Activated CD4-positive, alpha-beta T cell treated with anti-CD3 and anti-CD28 coated beads, Interleukin-2, amount 10 ng/mL, durations not matched to agents 24 days and 14 days (primary cell): ENCODE measurements at places on chromosomes 3 and 15. TPM values are rescaled to one million over a fixed set of nuclear protein-coding genes. Genes with fewer than 3 reads are reported as not detected.

DNA sequence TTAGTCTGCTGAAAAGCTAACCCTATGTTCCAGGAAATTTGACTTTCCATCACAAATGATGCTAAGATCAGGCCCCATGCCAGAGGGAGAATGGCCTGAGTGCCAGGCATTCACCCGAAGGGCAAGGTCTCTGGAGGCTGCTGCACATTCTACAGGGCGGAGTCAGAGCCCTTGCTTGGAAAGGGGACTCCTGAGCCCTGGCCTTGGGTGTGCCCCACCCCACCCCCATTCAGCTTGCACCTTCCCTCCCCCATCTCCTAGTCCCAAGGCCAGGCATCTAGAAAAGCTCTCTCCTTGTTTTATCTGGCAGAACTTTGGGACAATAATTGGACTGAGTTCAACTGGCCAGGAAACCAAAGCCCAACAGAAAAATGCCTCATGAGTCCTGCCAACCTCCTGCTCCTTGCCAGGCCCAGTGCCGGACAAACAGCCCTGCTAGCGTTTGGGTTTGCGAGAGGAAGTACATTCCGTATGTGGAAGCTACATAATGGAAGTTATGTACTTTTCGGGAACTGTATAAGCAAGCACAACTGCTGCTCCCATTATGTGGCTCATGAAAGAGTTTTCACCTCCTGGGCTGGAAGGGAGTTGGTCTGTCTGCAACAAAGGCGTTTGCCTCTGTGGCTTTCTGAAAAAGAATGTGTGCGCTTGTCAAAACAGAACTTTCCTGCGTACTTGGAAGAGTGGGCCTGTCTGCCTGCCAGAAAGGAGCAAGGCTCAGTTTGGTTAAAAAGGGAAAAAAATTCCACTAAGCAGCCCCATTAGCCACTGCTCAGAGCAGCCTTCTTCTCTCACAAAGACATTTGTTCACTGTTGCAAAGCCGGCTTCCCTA, 321.5 kb upstream of the CTNNB1 start:
- no peak for DNase-seq

GRCh38 chr15:94576889-94577533, 345.6 kb downstream of the MCTP2 start:
- DNase-seq: peak; percentile 86

DNA sequence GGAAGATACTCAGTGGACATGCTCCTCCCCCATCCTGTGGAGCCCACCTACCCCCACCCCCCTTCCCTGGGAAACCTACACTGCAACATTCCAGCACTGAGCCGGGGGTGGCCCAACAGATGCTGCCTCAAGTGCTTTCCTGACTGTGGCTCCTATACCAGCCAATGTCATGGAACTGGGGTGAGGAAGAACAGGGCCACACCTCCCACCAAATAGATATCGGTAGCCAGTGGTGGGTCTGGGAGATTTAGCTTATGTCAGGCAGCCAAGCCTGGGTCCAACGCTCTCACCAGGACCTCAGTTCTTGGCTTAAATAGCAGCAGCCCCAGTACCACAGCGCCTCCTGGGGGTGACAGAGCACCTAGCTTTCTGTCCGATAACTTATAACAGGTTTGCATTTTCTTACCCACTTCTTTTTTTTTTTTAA, 30.3 kb downstream of the CDC25A start:
- DNase-seq: peak; percentile 85

DNA sequence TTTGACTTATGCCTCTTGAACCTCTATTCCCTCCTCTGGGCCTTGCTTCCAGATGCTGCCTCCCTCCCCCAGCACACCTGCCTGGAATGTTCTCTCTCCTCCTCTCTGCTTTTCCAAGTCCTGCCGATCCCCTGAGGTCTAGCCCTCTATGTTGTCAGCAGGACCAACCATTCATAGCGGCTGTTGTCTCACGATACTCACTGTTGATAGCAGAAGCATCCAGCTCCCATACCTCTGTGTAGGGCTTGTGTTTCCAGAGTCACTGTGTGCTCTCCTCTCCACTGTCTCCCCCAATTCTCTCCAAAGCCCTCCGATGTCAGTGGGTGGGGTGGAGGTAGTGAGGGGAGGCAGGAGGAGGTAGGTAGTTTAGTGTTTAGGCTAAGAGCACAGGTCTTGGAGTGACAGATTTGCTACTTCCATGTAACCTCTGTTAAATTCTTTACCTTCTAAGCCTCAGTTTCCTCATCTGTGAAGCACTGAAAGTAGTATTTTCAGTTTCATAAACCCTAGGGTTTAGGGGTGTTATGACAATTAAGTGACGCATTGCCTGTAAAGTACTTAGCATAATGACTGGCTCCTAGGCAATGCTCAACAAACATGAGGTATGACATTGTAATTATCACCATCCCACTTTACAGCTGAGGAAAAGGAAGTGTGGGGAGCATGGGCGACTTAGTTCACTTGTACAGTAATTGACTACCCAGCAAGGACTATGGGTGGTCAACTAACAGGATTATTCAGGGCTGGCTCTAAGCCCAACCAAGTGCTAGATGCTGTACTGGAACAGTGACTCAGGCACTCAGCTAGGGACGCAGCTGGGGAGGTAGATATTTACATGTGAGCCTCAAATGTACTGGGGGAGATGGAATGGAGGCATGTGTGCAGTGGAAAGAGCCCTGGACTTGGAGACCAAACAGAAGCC, 122.8 kb downstream of the CACNA1D start:
- no peak for DNase-seq

- DNase-seq: no peak
Measured at GRCh38 chr3:123099331-123100192, 32.7 kb downstream of the PDIA5 start.

- no peak for DNase-seq
Measured at GRCh38 chr3:134464064-134464688, 21.6 kb downstream of the ANAPC13 start.

DNA sequence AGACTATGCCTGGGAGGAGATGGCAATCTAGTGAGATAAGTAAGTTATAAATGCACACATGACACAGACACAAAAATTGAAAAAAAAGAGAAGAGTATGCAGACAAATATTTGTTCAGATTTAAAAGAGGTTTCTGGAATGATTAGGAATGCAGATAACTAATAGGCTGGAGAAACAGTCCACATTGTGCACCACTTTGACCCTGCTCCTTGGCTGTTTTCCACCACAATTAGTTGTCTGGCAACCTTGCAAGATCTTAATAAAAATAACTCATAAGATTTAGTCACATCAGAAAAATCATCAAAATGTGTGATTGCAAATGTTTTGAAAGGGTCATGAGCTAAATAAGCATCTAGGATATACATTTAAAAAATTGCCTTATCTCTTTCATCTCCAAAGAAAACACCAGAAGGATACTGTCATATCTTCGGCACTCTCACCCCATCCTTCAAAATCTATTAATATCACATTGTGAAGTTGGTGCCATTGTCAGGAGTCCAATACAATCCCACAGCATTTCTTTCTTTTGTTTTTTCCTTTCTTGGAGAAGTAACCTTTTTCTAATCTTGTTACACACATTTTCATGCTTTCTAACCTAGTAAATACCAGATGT, 153.7 kb upstream of the KCNMB2 start:
- DNase-seq: no peak

- DNase-seq: no peak
Measured at GRCh38 chr15:48708641-48709040, 63.1 kb upstream of the FBN1 start.

DNA sequence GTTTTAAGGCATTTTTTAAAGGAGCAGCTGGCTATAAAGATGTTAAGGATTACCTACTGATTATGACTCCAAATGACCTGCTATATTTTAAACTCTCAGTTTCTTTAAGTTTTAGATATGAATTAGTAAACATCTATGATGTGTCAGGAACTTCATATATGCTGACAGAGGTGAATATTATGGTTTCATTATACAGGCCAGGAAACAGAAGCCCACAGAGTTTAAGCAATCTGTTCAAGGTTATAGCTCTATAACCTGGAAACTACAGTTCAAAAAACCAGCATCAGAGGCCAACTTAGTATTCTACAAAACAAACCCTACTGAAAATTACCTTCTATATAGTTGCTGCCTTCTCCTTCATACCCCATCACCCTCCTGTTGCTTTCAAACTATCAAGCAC, 17.4 kb downstream of the PLSCR4 start:
- no peak for DNase-seq

- DNase-seq: no peak
Measured at GRCh38 chr15:76158815-76159214, 99.0 kb downstream of the TMEM266 start.

GRCh38 chr3:192991356-192991755, 73.7 kb upstream of the MB21D2 start:
- no peak for DNase-seq

- peak; percentile 92 for DNase-seq
Measured at GRCh38 chr15:51681303-51681963, at the start of gene SCG3. SCG3 (plus strand) TSS chr15:51681503; CDS start chr15:51681756, 253 bp downstream.

DNA sequence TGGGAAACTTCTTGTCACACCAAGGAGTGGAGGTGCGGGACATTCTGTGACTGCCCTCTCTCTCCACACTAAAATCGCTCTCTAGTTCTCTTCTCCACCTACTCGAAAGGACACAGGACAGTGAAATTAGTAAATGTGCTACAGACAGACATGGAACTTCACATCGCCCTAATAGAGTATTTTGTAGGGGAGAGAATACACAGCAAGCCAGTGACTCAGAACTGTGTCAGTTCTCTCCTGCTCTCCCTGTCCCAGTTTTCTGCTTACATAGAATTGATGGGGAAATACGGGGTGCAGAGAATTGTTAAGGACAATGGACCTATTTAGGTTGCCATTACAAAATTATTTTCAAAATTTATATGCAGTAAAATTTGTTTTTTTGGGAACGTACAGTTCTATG, 159.6 kb upstream of the GADL1 start:
- no peak for DNase-seq

- DNase-seq: no peak
Measured at GRCh38 chr3:55515550-55516246, 28.6 kb upstream of the WNT5A start.

DNA sequence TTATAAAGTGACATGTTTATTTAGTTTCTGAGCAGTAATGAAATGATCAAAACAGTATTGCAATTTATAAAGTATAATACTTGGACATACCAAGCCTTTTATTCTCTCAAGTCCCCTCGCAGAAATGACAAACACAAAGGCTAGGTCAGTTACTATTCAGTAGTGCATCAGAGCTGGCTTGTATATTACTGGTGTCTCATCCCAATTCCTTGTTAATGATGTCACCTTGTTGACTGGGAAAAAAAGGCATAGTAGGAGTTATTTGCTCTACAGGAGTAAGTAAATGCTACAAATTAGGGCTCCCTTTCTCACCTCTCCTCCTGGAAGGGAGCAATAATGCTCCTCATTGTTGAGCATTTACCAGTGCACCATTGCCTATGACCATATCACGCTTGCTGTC, 317.6 kb downstream of the CHL1 start:
- no peak for DNase-seq

ACAA1 gene
- 68.7 and 71.6 TPM in 2 replicates for total RNA-seq

SLC12A8 gene
- 1.1 and 1.2 TPM in 2 replicates for total RNA-seq

GOLGA8N gene
- 4.1 and 4.5 TPM in 2 replicates for total RNA-seq

GOLGA6L9 gene
- total RNA-seq: 1.5 and 1.8 TPM in 2 replicates

CLDN16 gene
- total RNA-seq: not detected in 2 replicates

CLDN1 gene
- total RNA-seq: 0.33 and 0.52 TPM in 2 replicates

PLIN1 gene
- 0.14 TPM in 1 of 2 replicates, not detected in the other for total RNA-seq
